Cardiac septum (tissue), 1 donor: ENCODE measurements at places on chromosomes 6 and 20. TPM values are rescaled to one million over a fixed set of nuclear protein-coding genes. Genes with fewer than 3 reads are reported as not detected.

The KLC4 gene
- total RNA-seq, result 31.1 TPM

The ZSCAN9 gene
- total RNA-seq, result 8.4 TPM

The RREB1 gene
- total RNA-seq, result 27.8 TPM

The PBOV1 gene
- total RNA-seq, result not detected

The DPPA5 gene
- not detected for total RNA-seq

The EGFL8 gene
- 5.1 TPM for total RNA-seq
